ENCODE measurements at places on chromosomes 2 and 18. TPM values are rescaled to one million over a fixed set of nuclear protein-coding genes. Genes with fewer than 3 reads are reported as not detected.

GRCh38 chr2:190996338-190996946 is 17.5 kb downstream of the STAT1 start:
- DNase-seq: no peak
- peaks cover 59% of the 10 kb centered on the region for H3K4me1 ChIP-seq
- H3K4me3 ChIP-seq: no peak overlapping the region
- H3K27me3 ChIP-seq: no peaks in the 10 kb centered on the region

DNA sequence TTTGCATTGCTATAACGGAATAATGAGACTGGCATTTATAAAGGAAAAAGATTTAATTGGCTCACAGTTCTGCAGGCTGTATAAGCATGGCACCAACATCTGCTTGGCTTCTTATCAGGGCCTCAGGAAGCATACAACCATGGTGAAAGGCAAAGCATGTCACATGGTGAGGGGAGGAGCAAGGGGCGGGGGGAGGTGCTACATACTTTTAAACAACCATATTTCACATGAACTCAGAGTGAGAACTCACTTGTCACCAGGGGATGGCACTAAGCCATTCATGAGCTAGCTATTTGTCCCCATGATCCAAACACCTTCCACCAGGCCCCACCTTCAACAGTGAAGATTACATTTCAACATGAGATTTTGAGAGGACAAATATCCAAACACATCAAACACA is 188.7 kb downstream of the MBD5 start:
- DNase-seq: no peak
- H3K27me3 ChIP-seq: no peaks in the 10 kb centered on the region
- H3K4me1 ChIP-seq: no peaks in the 10 kb centered on the region
- no peak overlapping the region for H3K4me3 ChIP-seq
- no peak overlapping the region for H3K27ac ChIP-seq

The TRIM54 gene
- 0.25 TPM for total RNA-seq

- no peak for DNase-seq
- no peak overlapping the region for H3K4me3 ChIP-seq
- no peaks in the 10 kb centered on the region for H3K27me3 ChIP-seq
- no peaks in the 10 kb centered on the region for H3K4me1 ChIP-seq
- no peak overlapping the region for H3K27ac ChIP-seq
Observed at GRCh38 chr2:71640489-71640888, 187.1 kb downstream of the DYSF start.

DNA sequence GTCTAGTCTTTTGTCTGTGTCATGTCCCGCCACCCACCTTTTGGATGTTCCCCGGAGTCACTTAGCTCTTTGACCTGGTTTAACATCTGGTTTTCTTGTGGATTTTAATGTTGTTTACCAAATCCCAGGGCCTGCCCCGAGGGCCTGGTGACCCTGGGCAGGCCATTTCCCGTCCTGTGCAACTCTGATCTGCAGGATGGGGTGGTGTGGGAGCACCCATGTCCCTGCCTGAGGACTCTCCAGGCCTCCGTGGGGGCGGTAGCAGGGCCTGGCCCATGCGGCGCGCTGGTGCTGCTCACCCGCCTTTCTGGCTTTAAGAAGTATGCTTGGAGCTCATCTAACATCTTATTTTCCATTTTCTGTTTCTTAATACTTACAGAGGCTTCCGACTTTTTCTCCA is 10.7 kb downstream of the RAMP1 start:
- peaks cover 22% of the 10 kb centered on the region for H3K27me3 ChIP-seq
- no peak overlapping the region for H3K4me3 ChIP-seq
- H3K4me1 ChIP-seq: peaks cover 8% of the 10 kb centered on the region
- H3K27ac ChIP-seq: no peak overlapping the region
- no peaks in the 10 kb centered on the region for H3K36me3 ChIP-seq

The GULP1 gene
- not detected for total RNA-seq

DNA sequence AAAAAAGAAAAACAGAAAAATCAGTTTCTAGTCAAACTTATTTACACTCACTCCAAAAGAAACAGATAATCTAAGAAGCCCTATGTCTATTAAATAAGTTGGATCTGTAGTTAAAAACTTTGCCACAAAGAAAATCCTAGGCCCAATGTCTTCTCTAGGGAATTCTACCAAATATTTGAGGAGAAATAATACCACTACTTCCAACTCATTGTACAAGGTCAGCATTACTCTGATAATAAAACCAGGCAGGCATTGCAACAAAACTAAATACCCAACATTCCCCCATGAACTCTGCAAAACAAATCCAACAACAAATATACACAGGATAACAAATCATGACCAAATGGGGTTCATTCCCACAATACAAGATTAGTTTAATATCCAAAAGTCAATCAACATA is 73.8 kb upstream of the ST8SIA5 start:
- no peak overlapping the region for H3K4me3 ChIP-seq
- H3K4me1 ChIP-seq: peaks cover 7% of the 10 kb centered on the region
- H3K36me3 ChIP-seq: peaks cover 46% of the 10 kb centered on the region
- no peaks in the 10 kb centered on the region for H3K27me3 ChIP-seq
- H3K27ac ChIP-seq: no peak overlapping the region

GRCh38 chr2:19574778-19575260 is 216.4 kb upstream of the OSR1 start:
- H3K4me1 ChIP-seq: no peaks in the 10 kb centered on the region
- H3K36me3 ChIP-seq: no peaks in the 10 kb centered on the region
- H3K4me3 ChIP-seq: no peak overlapping the region
- DNase-seq: no peak

DNA sequence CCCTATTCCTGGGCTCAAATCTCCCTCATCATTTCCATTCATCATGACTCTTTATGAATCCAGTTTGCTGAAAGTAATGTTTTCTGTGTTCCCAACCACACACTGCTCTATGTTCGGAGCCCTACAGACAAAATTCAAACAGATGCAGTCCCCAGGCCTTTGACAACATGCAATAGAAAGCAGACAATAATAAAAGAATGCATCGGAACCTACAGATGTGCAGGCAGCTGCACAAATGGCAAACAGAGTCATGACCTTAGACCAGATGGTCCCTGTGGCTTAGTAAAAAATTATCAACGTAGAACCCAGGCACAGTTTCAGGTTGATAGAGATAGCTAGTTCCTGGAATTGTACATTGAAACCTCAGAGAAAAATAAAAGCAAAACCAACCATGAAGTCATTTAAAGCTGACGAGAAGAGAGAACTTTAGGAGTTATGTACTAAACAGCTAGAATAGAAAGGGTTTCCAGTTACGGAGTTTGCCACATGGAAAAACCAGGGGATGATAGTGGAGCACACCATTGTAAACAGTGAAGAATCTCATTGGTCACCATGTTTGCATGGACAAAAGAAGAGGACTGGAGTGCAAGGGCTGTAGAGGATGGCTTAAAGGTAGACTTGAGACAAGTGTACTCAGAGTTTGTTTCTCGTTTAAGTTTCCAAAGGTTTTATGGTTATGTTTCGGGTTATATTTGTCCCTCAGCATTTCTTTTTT is 23.2 kb upstream of the ACVR1 start:
- DNase-seq: peak; percentile 37
- peaks cover 74% of the 10 kb centered on the region for H3K4me1 ChIP-seq
- peak overlapping the region; percentile 86 for H3K4me3 ChIP-seq
- H3K27me3 ChIP-seq: no peaks in the 10 kb centered on the region
- peak overlapping the region; percentile 98 for H3K27ac ChIP-seq

GRCh38 chr2:2642906-2643890 is 312.1 kb upstream of the MYT1L start:
- H3K4me3 ChIP-seq: no peak overlapping the region
- no peak for DNase-seq
- no peak overlapping the region for H3K27ac ChIP-seq
- no peaks in the 10 kb centered on the region for H3K27me3 ChIP-seq
- no peaks in the 10 kb centered on the region for H3K36me3 ChIP-seq

DNA sequence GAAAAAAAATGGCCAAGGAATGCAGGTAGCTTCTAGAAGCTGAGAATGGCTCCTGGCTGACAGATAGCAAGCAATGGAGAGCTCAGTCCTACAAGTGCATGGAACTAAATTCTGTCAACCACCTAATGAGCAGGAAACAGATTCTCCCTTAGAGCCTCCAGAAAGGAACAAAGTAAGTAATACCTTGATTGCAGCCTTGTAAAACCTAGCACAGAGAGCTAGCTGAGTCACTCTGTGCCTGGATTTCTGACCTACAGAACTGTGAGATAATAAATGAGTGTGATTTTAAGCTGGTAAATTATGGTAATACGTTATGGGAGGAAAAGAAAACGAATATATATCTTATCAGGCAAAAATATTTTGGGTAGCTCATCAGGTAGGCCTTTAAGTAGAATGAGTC is 7.4 kb upstream of the LNPK start:
- no peak overlapping the region for H3K27ac ChIP-seq
- H3K4me3 ChIP-seq: no peak overlapping the region
- H3K4me1 ChIP-seq: no peaks in the 10 kb centered on the region
- no peaks in the 10 kb centered on the region for H3K36me3 ChIP-seq

The SCN2A gene
- total RNA-seq: not detected

DNA sequence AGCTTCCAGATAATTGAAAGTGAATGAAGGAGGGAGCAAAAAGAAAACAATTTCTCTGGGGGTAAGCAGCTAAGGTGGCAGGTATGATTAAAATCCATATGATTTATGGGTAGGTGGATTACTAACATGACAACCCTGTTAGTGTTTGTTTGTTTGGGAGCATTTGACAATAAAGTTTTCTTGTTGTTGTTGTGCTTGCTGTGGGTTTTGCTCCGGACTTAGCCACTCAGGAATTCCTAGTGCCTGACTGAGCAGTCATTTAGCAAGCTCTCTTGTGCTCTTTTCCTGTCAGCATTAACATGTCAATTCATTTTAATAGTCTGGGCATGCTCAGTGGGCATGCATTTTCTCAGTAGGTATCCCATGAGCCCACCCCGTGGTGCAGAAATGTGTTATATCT is 674.8 kb upstream of the ZEB2 start:
- no peaks in the 10 kb centered on the region for H3K4me1 ChIP-seq
- no peak overlapping the region for H3K27ac ChIP-seq
- H3K36me3 ChIP-seq: no peaks in the 10 kb centered on the region
- no peaks in the 10 kb centered on the region for H3K27me3 ChIP-seq
- DNase-seq: no peak

DNA sequence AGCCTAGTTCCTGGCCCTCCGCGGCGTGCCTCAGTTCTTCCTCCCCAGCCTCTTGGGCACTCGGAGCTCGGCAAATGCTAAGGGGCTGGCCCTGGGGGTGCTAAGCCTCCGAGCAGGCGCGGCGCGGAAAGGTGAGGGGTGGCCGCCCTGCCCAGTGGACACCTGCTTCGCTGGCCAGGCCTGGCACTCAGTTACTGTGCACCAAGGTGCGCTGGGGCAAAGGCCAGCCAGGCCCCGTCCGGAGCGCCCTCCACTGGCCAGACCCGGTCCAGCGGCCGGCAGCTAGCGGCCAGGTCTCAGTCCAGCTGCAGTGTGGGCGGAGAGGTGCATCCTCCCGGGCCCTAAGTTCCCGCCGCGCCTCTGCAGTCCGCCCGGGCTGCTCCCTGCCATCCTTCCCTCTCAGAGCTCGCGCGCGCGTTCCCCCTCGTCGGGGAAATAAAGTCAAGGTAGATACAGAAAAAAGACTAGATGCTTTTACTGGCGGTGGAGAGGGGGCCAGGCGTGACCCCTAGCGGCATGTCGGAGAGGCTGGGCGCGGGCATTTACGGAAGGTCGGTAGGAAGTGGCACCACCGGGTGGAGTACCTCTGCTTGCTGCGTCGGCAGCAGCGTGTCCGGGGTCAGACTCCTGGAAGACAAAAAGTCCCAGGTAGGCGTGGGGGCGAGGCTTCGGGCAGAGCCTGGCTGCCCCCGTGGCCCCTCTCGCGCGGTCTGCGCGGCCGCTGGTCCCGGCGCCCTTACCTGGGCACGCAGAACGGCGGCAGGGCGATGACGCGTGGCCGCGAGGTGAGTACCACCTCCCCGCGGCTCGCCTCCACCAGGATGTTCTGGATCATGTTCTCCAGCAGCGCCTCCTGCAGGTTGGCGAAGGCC is 9.4 kb upstream of the CRYBA2 start:
- no peak overlapping the region for H3K27ac ChIP-seq
- H3K4me3 ChIP-seq: no peak overlapping the region
- H3K36me3 ChIP-seq: no peaks in the 10 kb centered on the region
- H3K4me1 ChIP-seq: peaks cover 4% of the 10 kb centered on the region

The VSNL1 gene
- not detected for total RNA-seq

GRCh38 chr2:109648041-109648527 is 33.9 kb downstream of the SOWAHC start:
- peaks cover 4% of the 10 kb centered on the region for H3K4me1 ChIP-seq
- DNase-seq: no peak
- H3K27ac ChIP-seq: no peak overlapping the region
- no peak overlapping the region for H3K4me3 ChIP-seq

The LYG2 gene
- not detected for total RNA-seq

DNA sequence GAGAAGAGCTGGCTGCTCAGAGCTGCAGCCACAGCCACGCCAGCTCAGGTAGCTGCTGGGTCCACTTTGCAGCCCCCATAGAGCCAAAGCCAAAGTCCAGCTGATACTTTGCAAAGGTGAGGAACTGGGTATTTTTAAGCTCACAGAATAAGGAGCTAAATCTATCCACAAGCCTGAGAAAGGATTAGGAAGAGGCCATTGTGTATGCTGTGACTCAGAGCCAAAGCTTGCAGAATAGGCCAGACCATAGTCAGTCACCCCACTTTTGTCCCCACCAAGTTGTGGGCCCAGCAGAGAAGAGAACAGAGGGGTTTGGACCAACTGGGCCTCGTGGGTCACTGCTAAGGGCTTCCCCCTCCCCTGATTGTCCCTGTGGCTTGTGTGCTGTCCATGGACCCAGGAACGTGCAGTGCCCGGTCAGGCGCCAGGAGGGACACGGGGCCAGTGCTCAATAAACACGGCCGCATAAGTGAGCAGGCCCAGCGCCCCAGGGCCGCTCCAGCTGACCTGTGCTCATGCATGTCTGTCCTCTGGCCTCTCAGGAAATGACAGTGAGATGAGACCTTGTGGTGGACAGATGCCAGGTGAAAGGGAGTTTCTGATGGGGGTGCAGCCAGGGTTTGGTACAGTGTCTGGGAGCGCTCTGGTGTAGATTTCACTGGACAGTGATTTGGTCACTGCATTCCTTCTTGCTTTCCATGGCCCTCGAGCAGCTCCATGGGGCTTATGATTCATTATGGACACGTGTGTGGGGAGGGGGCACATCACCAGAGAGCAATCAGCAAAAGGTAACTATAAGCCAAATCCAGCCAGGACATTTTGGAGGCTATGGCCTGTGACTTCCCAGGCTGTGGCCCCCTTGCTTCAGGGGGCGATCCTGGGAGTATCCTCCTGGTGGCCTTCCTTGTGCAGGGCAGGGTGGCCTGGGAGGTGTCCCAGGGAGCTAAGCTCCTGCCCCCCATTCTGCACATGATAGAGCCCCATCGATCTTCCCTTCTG is 31.3 kb downstream of the MAL start:
- H3K27me3 ChIP-seq: no peaks in the 10 kb centered on the region
- H3K4me1 ChIP-seq: peaks cover 21% of the 10 kb centered on the region
- H3K4me3 ChIP-seq: no peak overlapping the region

Data from activated T-helper 2 cell treated with anti-CD3 and anti-CD28 coated beads, Interferon-gamma antibody, Interleukin-2, Interleukin-4, amounts not matched to agents 10 μg/mL and 5 μg/mL and 100 μg/mL, durations not matched to agents 14 hours and 24 hours and 36 hours (primary cell).